NCI-H2107 (cell line): ENCODE measurements at places on chromosomes 1 and 21.

GRCh38 chr1:25433389-25434186, 2.9 kb downstream of the MACO1 start:
- DNase-seq = no peak

GRCh38 chr1:219778793-219779369, 149.5 kb downstream of the SLC30A10 start:
- no peak for DNase-seq

GRCh38 chr21:40436261-40436660, 410.7 kb downstream of the DSCAM start:
- no peak for DNase-seq

DNA sequence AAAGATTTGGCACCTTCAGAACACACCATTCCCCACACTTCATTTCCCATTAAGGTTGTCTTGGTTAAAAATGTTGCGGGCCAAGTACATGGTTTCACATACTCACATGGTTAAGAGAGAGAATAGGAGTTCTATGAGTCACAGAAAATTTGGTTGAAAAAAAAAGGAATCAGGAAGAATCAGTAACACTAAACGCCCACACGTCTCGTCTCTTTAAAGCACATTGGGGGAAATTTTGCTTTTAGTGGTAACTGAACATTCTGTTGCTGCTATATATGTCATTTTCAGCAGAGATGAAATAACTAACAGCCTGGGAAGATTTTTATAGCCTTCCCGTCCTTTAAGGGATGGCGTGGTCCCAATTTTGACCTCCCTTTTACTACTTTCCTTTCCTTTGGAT, 132.9 kb upstream of the ERG start:
- no peak for DNase-seq

DNA sequence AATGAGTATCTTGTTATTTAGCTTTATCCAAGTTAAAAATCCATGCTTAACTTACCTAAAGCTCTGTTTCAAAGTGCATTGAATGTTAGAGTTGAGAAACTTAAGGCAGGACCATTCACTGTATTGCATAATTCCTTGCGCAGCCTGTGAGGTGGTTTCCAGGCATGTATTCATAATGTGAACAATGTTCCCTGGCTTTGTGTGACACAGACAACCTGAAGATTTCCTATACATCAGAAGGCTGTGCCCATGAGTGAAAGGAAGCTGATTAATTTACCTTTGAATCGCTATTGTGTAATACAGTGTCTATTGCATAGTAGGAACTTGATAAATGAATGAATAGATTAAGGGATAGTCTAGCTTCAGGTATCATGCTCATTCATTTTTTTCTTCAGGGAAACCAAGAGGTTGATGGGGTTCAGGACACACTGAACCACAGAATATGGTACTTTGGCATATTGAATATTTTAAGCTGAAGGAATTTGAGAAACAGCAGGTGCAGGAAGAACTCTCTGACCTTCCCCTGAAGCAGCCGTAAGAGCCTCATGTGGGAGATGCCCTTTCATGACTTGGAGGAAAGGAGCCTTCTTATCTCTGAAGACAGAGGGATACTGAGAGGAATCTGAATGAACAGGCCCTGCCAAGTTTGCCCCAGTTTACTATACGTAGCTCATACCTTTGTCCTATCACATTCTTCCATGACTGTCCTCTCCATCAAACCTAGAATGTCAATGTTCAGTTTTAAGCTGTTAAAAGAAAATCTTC, 88.6 kb upstream of the GNG12 start:
- DNase-seq = no peak

- DNase-seq = no peak
These were observed 22.1 kb downstream of the AK2 start for GRCh38 chr1:33014464-33015163.

GRCh38 chr21:27085387-27085786, 118.5 kb upstream of the ADAMTS5 start:
- no peak for DNase-seq

DNA sequence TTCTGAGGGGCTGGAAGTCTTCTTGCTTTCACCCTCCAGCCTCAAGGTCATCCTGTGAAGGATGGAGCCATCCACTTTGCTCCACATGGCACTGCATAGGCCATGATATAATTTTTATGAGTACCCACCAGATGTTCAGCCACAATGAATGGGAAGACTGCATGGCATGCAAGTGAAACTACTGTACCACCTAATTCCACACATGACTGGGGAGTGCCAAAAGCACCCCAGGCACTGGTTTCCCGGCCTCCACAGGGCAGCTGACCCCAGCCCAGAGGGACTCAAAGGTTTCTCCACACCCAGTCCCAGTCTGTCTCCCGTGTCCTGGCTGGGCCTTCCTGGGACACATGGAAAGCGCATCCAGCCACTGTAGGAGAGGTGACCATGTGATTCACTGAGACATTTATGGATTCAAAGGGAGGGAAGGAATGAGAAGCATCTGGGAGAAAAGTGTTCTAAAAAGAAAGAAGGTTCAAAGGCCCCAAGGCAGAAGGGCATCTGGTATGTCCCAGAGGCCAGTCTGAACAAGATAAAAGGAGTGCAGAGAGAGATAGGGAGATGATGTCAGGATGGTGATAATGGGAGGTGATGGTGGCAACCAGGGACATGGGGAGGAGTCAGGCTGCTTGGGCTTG, 12.1 kb downstream of the RHOU start:
- no peak for DNase-seq

- peak; percentile 84 for DNase-seq
These were observed at the start of gene RIPK4 for GRCh38 chr21:41766883-41767605. Gene RIPK4 (minus strand): TSS chr21:41767052. CDS start chr21:41767041, 11 bp downstream.
